ENCODE measurements at places on chromosomes 1 and 21.

- no peak for DNase-seq
Observed at GRCh38 chr1:214027498-214027897, 39.7 kb downstream of the PROX1 start.

DNA sequence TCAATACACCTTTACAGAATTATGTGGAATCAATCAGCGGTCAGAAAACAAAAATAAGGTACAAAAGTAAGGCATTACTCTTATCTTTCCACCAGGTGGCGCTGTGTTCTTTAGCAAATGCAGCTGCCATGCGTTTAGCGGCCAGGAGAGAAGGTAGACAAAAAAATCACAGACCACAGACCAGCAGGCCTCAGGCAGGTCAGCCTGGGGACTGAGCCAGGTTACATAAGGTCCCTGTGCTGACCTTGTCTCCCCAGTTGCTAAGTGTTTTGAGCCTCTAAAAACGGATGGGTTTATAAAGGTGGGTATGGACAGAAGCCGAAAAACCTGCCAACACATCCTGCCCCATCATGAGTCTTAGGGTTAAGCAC lies 2.8 kb downstream of the RGS16 start:
- DNase-seq: peak; percentile 75

- DNase-seq: no peak
Observed at GRCh38 chr21:41742073-41742875, 24.6 kb downstream of the RIPK4 start.

DNA sequence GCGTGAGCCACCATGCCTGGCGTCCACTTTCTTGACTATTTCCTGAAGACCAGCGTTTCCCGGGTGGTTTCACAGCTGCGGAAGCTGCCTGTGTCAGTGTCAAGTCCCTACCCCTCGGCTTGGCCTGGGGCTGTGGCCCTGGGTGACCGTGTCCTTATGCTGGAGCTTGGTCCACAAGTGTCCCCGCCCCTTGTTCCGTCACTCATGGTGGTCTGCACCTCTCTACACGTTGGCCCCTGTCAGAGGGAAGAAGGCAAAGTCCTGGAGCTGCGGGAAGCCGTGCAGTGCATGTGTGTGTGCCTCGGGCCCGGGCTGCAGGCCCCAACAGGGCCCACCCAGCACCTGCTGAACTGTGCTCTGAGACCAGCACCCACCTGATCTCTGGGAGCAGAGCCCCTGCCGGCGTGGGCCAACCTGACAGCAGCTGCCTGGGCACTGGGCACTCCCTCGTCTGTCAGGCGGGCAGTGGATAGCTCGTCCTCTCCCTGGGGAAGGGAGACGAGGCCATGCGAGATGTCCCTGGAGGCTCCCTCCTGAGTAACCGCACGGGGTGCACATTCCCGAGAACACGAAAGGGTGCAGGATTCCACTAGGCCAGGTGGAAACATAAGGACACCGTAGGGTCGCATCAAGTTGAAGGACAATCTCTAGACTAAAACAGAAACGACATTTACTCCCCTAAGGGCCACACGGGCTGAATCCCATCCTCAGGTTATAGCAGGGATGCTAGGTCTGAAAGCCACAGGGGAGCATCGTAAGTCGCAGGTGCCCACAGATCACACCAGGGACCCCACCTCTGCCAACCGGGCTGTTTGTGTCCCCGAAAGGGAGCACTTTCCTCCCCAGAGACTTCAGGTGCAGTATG lies 2.4 kb upstream of the C1orf159 start:
- DNase-seq: no peak

DNA sequence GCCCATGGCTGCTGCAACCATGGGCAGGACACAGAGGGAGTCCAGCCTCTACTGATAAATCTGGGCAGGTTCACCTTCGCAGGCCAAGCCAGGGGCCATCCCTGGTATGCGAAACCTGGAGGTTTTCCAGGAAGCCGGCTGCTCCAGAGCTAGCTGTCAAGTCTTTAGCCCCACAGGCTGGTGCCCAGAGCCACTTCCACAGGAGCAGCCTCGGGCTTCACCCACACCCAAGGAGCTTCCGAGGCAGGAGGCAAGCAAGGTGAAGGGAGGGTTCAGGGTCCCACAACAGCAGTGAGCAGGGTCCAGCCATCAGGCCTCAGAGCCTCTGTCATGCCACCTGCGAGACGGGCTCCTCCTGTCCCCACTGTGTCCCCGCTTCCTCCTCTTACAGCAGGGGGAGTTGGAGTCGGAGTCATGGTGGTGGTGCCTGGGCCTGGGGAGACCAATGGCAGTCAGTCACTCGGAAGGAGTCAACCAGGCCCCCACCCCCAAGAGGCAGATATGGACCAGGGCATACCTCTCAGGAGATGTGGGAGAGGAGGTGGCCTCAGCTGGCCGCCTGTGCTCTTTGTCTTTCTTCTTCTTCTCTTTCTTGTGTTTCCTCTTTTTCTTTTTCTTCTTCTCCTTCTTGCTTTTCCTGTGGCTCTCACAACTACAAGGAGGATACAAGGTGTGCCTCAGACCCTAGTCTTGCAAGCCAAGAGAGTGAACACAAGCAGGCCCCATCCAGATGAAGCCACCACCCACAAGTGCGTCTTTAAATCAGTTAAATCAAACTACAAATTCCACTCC lies 2.1 kb downstream of the C1orf35 start:
- no peak for DNase-seq

DNA sequence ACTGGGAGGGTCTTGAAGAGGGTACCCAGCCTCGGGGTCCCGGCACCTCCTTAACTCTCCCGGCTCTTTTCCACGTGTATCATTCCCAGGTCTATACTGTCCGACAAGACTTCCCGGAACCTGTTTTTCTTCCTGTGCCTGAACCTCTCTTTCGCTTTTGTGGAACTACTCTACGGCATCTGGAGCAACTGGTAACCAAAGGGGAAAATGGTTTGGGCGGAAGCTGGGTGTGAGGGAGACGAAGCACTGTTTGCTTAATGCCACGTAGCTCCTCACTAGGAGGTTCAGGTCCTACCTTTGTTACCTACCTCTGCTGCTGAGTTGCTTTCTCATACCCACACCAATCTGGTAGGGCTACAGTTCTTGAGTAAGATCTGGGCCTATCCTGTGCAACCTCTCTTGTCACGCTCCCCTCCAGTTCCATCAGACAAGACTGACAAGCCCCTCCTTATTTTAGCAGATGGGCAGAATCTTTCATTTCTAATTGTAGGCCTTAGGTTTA lies 642 bp downstream of the SLC30A7 start:
- DNase-seq: no peak

DNA sequence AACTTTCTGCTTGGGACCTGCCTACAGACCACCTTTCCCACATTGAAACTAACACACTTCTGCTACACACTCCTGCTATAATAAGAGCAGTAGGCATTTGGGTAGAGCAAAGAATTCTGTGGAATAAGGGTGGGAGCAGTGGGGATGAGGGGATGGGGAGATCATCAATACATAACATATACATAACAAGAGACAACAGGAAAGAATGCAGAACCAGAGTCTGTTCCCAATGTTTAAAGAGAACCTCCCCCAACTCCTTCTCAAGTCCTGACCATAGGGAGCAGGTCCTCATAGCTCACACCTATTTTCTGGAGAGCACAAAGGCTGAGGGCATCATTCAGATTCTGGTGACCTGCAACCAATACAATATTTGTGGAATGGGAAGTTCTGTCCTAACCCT lies 121.6 kb upstream of the BARHL2 start:
- no peak for DNase-seq

- peak; percentile 23 for DNase-seq
Observed at GRCh38 chr1:154155251-154155650, 378 bp upstream of the NUP210L start.

DNA sequence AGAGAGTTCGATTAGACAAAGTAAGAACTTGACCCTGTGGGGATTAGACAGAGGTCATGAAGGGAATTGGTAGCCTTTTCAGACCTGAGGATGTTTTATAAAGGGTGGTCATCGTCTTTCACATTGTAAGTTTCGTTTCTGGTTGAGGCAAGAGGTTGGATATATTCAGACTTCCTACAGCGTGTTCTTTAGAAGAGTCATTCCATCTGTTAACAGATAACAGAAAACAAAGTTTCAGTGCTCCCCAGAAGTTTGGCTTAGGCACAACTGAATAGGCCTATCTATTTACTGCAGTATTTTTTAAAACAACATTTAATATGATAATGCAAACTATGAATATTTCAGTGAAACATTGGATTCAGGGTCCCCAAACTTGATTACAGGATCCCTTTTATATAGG lies 17.1 kb upstream of the IVNS1ABP start:
- DNase-seq: no peak

- no peak for DNase-seq
Observed at GRCh38 chr1:159014851-159015250, 5.1 kb downstream of the IFI16 start.

DNA sequence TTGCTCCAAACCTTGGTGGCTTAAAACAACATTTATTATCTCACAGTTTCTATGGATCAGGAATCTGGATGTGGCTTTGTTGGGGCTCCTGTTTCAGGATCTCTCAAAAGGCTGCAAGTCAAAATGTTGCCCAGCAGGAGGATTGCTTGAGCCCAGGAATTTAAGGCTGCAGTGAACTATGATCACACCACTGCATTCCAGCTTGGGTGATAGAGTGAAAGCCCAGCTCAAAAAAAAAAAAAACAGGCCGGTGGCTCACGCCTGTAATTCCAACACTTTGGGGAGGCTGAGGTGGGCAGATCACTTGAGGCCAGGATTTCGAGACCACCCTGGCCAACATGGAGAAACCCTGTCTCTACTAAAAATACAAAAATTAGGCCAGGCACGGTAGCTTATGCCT lies 30.0 kb downstream of the BCAS2 start:
- DNase-seq: no peak

- no peak for DNase-seq
Observed at GRCh38 chr1:74713849-74714248, 19.0 kb downstream of the CRYZ start.

DNA sequence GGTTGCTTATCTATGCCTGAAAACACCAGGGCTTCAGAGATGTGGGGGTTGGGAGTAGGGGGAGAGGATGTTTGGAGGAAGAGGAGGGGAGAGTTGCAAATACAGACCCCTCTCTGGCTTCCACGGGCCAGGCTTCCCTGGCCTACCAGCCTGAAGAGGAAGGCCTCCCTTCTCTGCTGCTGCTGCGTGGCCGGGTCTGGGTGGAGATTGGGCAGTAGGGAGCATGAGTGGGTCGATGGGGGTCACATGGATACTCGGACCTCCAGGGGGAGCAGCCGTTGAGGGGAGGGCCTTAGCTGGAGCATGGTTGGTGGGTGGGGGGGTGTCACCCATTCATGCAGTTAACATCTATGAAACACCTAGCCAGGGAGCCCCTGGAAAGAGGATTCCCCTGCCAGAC lies 1.5 kb downstream of the RORC start:
- no peak for DNase-seq

- DNase-seq: no peak
Observed at GRCh38 chr1:71753746-71754145, 528.6 kb downstream of the NEGR1 start.

DNA sequence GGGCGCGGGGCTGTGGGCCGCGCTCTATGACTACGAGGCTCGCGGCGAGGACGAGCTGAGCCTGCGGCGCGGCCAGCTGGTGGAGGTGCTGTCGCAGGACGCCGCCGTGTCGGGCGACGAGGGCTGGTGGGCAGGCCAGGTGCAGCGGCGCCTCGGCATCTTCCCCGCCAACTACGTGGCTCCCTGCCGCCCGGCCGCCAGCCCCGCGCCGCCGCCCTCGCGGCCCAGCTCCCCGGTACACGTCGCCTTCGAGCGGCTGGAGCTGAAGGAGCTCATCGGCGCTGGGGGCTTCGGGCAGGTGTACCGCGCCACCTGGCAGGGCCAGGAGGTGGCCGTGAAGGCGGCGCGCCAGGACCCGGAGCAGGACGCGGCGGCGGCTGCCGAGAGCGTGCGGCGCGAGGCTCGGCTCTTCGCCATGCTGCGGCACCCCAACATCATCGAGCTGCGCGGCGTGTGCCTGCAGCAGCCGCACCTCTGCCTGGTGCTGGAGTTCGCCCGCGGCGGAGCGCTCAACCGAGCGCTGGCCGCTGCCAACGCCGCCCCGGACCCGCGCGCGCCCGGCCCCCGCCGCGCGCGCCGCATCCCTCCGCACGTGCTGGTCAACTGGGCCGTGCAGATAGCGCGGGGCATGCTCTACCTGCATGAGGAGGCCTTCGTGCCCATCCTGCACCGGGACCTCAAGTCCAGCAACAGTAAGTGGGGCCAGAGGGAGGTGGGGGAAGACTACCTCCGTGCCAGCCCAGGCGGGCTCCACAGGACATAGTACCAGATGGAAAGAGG lies 808 bp downstream of the MAP3K21 start:
- no peak for DNase-seq

DNA sequence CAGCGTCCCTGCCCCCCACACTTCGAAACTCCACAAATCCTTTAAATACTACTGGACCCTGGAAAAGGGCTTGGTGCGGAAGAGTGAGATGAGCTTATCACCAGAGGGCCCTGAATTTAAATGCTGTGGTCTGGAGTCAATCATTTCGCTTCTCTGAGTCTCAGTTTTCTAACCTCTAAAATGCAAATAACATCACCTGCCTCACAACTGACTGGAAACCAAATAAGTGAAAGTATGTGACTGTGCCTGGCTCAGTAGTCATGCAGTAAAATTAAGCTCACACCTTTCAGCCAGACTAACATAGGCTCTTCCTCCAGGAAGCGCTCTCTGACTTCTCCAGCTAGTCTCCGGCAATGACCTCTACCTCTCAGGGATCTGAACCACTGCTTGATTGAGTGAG lies 4.2 kb downstream of the GJA4 start:
- DNase-seq: no peak

- DNase-seq: no peak
Observed at GRCh38 chr21:38787461-38788274, 18.1 kb upstream of the ETS2 start.

DNA sequence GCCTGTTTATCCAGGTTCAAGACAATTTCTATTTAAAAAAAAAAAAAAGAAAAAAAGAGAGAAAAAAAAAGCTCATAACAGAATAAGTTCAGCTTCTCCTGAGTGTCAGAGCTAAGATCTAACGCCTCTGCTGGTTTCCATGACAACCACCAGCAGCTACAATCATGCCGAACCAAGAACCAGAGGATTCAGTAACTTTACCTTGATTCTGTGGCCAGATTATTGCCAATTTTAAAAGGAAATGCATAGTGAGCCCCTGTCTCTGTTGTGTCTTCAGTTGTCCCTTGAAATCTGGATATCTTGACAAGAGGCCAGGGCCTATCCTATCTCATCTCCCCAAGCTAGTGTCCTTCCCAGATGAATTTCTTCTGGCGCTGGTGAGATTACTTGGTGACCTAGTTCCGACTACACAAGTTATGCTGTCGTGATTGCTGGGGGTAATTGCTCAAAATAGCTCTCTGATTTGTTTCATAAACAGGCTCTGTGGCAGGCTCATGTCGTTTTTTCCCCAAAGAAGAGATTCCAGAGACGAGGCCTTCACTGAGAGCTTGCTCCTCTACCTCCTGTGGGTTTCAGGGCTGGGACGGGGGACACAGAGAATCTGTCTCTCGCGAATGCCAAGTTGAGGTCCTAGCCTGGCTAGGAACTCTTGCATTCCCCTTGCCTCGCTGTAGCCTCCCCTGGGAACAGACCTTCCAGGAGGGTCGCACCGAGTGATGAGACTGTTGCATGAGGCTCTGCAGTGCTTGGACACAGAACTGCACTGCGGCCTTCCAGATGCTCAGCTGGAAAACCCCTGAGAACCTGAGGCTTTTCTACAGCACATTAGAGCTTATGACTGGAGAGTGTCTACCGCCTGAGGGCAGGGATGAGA lies 32.4 kb upstream of the SCCPDH start:
- no peak for DNase-seq

Measured in fibroblast of the conjunctiva (primary cell).